COR-L47 (cell line): ENCODE measurements at places on chromosomes 6 and 20.

DNA sequence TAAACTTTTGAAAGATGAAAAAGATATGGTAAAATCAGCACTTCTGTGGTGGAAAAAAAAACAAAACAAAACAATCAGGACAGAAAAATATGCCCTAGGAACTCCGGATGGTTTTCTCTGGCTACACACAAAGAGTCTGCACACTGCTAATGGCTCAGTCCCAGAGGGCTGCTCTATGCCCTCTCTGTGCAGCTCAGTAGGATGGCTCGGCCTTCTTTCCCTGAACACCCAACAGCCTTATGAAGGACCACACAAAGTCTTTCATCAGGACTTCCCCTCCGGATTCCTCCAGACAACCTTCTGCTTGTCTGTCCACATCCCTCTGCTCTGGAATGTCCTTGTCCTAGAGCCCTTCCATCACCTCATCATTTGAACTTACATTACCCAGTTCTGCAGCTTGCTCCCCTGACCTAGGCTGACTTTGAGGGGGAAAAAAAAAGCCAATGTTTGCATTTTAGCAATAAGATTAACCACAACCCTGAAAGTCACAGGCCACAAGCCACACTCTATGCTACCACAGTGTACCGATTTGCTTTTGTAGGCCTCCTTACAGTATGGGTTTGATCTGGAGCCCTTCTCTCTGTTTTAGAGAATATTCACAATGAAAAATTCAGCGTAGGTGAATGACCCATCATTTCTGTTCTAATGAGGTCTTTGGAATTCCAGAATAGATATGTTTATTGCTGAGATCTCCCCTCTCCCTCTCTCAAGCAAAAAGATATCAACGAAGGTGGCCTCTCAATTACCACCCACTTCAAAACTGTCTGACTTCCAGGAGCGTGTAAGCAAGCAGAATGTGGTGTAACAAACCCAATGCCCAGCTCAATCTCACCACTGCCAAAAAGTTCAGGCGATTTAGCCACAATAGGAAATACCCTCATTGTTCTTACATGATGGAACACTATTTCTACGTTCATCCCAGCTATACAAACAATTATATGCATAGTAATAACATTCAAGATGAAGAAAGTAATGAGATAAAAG lies 164.0 kb downstream of the GMDS start:
- no peak for DNase-seq

DNA sequence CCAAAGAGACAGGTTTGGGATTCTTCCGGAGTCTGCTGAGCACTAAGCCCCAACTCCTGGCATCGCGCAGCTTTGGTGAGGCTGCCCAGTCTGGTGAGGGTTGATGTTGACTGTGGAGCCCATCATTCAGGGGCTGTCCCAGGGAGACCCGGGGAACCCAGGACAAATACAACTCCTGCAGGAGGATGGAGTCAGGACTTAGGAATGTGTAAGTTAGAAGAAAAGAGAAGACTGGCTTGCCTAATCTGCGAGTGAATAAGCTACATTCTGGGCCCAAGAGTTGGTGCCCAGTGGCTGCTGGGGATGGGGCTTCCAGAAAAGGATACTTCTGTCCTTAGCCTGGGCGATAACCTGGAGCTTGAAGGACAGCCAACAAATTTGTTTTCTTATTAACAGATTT lies 47.9 kb downstream of the STK35 start:
- no peak for DNase-seq

- no peak for DNase-seq
Measured at GRCh38 chr6:96853083-96853482, 15.8 kb upstream of the GPR63 start.

DNA sequence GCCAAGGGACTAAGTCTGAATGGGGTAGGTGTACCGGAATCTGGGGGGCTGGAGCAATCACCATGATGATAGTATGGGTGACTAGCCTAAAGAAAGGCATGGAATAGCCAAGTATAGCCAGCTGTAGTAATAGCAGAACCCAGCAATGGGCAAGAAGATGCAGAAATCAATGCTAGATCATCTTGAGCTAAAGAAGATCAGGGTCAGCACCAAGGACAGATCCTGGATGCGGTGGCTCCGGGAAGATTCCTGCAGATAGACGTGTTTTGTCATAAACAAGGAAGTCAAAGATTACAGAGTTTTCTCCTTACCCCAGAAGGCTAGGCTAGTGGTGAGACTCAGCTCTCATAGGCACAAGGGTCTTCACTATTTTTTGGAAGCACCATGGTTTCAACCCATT lies 561.6 kb upstream of the CHD6 start:
- no peak for DNase-seq

DNA sequence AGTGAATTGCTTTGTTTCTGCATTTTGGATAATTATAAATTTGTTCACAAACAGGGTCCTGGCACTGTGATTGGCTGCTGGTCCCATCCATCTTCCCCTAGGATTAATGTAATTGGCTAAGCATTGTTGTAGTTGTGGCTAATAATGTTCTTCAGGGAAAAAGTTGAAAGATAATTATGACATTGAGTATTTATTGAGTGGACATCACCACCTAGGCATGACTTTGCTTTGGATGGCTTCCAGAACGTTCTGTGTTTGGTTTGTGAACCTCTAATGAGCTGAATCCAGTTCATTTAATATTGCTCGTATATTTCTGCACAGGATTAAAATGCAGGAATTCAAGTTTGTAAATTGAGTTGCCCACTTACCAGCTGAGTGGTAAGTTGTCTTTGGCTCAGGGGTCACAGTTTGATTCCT lies 55.1 kb downstream of the ARID1B start:
- peak; percentile 48 for DNase-seq

DNA sequence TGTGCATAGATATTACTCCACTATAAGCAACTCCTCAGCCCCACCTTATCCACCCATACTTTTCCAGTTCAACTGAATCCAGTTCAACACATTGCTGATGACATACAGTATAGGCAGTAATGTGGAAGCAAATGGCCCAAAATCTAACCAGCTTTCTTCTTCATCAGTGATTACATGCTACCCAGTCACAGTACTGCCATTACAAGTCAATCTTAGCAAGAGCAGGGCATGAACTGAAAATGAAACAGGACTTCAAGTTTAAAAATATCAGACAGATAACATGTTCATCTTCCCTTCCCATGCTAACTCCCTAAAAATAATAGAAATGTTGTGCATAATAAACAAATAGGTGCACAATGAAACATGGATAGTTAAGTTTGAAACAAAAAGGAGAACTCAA lies 19.2 kb downstream of the RRAGD start:
- no peak for DNase-seq

DNA sequence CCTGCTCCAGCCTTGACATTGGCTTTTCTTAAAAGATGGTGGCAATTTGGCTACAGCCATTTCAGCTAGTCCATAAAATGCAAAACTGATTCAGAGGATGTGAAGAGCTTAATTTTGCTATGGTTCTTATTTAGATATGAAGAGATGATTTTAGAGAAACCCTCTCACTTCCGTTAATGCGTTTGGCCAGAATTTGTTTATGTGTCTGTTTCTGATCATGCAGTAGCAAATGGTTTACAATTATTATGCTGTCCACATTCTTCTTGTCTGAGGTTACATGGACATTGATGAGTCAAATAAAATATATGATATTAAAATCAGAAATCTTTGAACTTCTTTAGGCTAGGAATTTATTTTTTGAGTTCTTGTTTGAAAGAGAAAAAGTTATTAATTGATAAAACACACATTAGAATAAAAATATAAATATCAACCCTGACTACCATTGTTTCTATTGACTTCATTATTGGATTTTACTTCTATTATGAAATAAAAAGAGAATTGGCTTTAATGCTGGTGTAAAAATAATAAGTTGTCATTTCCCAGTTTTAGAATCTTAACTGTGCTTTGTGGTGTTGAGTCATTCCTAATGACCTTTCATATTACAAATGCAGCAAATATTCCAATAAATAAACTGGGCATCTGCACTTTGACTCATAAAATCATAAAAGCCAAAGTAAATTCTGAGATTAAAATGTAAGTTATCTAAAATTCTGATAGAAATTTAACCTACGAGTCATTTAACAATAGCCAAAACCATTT lies 1286.0 kb upstream of the GJE1 start:
- DNase-seq, result no peak

DNA sequence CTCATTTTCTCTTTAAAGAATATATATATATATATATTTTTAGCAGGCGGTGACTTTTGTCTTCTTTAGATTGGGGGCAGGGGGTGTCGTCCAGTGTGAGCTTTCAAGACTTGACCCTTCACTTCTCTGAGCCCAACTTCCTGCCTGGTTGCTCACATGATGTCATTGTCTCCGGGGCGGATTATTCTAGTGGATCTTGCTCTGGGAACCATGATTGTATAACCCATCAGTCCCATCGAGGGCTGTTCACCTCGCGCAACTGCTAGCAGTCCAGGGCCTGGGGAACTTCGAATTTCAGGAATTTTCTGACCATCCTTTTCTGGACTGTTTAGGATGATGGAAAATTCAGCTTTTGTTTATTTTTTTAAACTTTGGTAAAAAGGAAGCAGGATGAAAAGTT lies 1.0 kb downstream of the IGF2R start:
- DNase-seq, result no peak

DNA sequence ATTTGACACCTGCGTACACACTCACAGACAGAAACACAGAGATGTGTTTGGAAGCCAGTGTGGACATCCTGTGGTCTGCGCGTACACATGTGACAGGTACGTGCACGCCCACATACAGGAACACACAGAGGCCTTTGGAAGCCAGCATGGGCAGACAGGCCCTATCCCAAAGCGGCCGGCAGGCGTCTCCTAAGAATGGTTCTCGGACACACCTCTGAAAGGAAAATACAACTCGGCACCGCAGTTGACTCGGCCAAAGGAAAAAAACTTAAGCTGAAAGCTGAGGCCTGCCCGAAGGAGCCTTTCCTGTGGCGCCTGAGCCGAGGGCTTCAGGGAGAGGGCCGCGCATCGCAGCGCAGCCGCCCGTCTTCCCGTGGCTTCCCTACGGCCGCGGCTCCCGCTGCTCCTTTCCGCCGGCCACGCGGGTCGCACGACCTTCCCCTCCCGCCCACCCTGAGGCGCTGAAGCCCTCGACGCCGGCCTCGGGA lies 1.4 kb upstream of the CEP43 start:
- peak; percentile 32 for DNase-seq

GRCh38 chr20:58633161-58634053 lies 17.7 kb upstream of the STX16 start:
- DNase-seq, result no peak

DNA sequence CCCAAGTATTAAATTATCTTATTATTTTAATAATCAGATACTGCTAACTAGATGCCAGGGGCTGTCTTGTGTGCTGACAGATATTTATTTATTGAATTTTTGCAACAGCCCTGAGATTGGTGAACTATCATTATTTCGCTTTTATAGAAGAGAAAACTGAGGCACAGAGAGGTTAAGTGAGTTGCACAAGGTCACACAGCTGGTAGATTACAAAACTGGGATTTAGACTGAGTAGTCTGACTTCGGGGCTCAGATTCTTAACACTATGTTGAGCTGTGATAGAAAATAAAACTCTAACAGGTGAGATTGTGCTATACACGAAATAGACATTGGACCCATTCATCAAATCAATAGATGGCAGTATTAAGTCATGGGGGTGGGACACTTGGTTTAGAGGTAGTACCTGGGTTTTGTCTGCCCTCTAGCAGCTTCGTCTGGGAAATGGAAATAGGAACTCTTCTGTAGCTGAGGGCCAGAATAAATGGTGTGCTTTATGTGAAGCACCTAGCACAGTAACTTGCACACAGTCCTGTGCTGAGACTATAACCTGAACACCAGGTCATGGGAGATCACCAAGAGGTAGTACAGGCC lies 113.4 kb downstream of the B3GAT2 start:
- DNase-seq, result no peak

DNA sequence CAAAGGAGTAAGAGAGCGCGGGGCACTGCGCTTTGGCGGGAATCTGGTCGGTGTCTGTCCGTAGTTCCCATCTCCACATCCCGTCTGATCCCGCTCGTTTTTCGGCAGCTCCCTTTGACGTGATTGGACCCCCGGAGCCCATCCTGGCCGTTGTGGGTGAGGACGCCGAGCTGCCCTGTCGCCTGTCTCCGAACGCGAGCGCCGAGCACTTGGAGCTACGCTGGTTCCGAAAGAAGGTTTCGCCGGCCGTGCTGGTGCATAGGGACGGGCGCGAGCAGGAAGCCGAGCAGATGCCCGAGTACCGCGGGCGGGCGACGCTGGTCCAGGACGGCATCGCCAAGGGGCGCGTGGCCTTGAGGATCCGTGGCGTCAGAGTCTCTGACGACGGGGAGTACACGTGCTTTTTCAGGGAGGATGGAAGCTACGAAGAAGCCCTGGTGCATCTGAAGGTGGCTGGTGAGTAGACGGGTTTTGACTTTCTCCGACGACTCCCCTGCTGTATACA lies 1.4 kb downstream of the BTN1A1 start:
- DNase-seq, result no peak

DNA sequence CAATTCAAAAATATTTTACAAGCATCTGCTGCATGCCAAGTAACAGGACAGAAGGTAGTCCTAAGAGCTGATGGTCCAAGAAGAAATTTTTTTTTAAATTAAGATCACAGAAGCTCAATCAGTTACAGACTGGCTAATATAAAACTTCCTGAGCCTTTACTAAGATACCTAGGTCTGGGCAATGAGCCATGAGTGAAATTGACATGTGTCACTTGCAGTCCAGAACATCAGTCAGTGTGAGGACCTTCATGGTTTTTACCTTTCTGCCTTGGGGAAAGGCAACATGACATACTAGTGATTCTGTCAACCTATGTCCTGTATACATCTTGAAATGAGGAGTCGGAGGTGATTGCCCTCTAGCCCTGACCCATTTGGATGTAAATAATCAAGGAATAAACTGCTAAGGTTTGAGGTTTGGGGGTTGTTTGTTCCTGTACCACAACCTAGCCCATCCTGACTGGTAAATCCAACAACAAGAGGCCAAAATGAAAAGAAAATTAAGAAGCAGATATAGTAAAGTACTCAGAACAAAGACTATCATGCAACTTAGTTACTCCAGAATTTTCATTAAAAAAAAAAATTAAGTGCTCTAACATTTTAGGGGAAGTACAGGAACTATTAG lies 70.0 kb downstream of the CNKSR3 start:
- DNase-seq, result no peak

GRCh38 chr6:102553214-102553613 lies 1159.7 kb downstream of the GRIK2 start:
- DNase-seq, result no peak

DNA sequence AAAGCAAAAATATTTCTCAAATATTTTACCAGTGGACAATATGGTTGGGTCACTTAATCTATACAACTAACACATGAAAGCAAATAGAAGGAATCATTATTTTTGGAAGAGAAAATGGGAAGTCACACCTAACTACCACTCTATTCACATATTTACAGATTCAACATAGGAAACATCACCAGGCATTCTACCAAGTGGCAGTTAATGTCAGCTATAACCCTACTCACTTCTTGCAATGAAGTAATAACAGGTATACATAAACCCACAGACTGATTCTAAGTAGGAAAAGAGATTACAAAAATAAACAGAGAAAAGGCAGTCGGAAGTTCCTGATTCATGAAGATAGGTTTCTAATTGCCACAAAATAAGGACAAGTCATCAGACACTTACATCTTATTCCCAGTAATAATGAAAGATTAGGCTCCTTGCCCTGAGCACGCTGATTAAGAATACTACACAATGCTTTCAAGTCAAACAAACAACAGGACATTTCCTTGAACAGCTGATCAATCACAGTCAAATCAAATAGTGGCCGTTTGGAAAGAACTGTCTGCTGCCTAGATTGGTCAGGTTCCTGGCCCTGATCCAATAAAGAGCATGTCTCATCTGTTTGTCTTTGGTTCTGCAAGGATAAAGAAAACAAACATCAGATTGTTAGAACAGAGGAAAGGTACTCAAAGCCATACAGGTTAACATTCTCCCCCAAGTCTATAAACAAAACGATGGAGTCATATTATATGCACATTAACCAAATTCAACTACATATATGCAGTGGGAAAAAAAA lies 79.2 kb upstream of the PLN start:
- DNase-seq, result peak; percentile 79

GRCh38 chr20:2759143-2759542 lies 41.3 kb downstream of the CPXM1 start:
- DNase-seq, result no peak
